ENCODE measurements at places on chromosomes 1 and 21.

DNA sequence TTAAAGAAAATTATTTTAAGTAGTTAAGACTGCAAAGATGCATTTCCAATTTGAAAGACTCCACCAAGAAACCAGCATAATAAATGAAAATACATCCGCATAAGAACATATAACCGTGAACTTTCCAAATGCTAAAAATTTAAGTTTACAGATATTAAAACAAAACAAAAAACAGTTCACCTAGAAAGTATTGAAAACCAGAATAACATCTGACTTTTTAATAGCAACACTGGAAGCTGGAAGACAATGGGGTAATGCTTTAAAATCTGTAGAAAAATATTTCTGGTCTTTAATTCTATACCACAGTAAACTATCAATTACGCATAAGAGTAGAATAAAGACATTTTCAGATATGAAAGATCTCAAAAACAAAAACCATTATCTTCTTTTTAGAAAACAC, 79.3 kb upstream of the COL24A1 start:
- no peak for DNase-seq

- DNase-seq: no peak
Observed at GRCh38 chr1:198498881-198499280, 41.6 kb downstream of the ATP6V1G3 start.

GRCh38 chr1:76955652-76956051, 88.4 kb downstream of the ST6GALNAC5 start:
- DNase-seq: no peak

DNA sequence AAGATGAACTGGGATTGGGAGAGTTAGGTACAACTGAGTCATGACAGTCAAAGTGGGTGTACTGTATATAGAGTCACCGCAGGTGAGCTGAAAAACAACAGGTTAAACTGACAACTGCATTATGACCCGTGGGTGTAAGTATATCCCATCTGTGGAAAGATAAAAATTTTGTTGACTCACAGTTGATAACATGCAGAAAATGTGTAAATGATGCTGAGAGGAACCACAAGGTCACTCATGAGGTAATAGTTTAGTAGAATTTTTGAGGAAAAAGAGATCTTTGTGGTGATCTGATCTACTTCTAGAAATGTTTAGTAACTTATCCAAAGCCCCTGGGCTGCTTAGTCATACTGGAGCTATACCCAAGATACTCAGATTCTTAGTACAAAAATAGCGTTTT, 838 bp downstream of the OR2C3 start:
- no peak for DNase-seq

DNA sequence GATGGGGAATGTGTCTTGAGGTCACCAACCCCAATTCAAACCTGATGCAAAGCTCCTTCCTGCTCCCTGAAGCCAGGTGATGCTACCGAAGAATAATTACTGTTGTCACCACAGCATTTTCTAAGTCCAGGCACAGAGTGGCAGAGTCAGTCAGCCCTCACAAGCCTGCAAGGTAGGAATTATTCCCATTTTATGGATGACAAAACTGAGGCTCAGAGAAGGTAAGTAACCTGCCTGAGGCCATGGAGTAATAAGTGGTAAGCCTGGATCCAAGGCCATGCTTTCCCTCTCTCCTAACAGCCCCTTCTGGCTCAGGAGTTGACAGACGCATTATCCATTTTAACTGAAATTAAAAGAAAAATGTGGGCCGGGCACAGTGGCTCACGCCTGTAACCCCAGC, 23.0 kb downstream of the CTNNBIP1 start:
- no peak for DNase-seq

- DNase-seq: no peak
Observed at GRCh38 chr1:30655672-30656071, 67.7 kb downstream of the MATN1 start.

All from activated CD8-positive, alpha-beta memory T cell treated with anti-CD3 and anti-CD28 coated beads, Interleukin-2, amount 50 U/mL, for 4 hours (primary cell).